ENCODE measurements at places on chromosomes 1 and 21. TPM values are rescaled to one million over a fixed set of nuclear protein-coding genes. Genes with fewer than 3 reads are reported as not detected.

OR2M3 gene
- not detected for total RNA-seq

DNA sequence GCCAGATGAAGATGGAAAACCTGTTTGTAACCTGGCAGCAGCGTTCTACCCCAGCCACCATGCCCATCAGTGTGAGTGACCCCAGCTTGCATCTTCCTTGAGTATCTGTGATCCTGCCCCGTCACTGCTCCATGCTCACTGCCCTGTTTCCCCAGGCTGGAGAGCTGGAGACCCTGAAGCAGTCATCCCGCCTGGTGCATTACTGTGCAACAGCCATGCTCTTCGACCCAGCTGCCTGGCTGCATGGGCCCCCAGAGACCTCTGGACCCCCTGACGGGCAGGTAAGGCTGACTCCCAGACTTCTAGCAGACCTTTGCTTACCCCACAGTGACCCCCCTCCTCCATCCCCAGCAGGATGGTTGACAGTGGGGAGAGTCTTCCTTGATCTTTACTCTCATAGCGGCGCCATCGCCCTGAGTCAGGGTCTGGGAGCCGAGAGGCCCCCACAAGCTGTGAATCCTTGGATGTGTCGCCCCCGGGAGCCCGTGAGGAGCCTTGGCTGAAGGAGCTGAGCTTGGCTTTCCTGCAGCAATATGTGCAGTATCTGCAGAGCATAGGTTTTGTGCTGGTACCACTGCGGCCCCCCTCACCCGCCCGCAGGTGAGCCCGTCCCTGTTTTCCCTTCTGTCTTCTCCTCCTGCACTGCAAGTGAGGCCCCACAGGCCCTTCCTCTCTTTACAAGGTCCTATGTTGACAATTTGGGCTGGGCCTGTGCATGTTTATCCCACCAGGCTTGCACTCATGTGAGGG, 10.4 kb downstream of the HYI start:
- no peak for DNase-seq
- H3K27me3 ChIP-seq: no peaks in the 10 kb centered on the region
- no peak overlapping the region for H3K27ac ChIP-seq

- H3K27ac ChIP-seq: no peak overlapping the region
- peaks cover 4% of the 10 kb centered on the region for H3K27me3 ChIP-seq
Observed at GRCh38 chr1:111599781-111600693, 19.6 kb upstream of the RAP1A start.

GRCh38 chr1:107862064-107862463, 102.9 kb downstream of the VAV3 start:
- no peaks in the 10 kb centered on the region for H3K36me3 ChIP-seq
- H3K4me1 ChIP-seq: no peaks in the 10 kb centered on the region
- no peaks in the 10 kb centered on the region for H3K27me3 ChIP-seq
- no peak overlapping the region for H3K27ac ChIP-seq
- no peak overlapping the region for H3K4me3 ChIP-seq
